ENCODE measurements at places on chromosomes 3 and 15. TPM values are rescaled to one million over a fixed set of nuclear protein-coding genes. Genes with fewer than 3 reads are reported as not detected.

The NRROS gene
- total RNA-seq, result 92.4 TPM

The CELSR3 gene
- 2.3 TPM for total RNA-seq

The SLC12A8 gene
- 0.58 TPM for total RNA-seq

The TMEM212 gene
- total RNA-seq, result not detected

The MAP1A gene
- total RNA-seq, result 0.12 TPM

The VEPH1 gene
- total RNA-seq, result not detected

The NTRK3 gene
- total RNA-seq, result not detected

The PLA1A gene
- 1.1 TPM for total RNA-seq

The LRRC2 gene
- not detected for total RNA-seq

GRCh38 chr3:43011638-43012037 is 32.5 kb downstream of the GASK1A start:
- DNase-seq, result no peak

- no peak for DNase-seq
These were observed 23.2 kb downstream of the MAPK6 start for GRCh38 chr15:52042051-52042851.

GRCh38 chr15:80121546-80121945 is 31.3 kb upstream of the FAH start:
- no peak for DNase-seq

GRCh38 chr3:192373586-192373985 is 353.8 kb downstream of the FGF12 start:
- DNase-seq, result no peak

DNA sequence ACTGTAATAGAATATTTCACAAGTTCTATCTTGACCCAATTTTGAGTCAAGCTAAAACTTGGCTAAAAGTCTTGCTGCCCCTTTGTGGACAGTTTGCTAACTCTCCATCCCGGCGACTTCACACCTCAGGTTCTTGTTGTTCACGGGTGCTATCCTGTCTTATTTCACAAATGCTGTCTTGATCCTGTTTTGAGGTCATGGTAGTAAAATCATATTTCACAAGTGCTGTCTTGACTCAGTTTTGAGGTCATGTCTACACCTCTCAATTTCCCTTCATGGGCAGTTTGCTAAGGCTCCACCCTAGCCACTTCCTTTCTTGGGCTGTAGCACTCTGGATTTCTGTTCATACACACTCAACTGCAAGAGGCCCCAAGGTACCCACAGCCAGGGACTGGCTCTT is 45.0 kb upstream of the GK5 start:
- no peak for DNase-seq

DNA sequence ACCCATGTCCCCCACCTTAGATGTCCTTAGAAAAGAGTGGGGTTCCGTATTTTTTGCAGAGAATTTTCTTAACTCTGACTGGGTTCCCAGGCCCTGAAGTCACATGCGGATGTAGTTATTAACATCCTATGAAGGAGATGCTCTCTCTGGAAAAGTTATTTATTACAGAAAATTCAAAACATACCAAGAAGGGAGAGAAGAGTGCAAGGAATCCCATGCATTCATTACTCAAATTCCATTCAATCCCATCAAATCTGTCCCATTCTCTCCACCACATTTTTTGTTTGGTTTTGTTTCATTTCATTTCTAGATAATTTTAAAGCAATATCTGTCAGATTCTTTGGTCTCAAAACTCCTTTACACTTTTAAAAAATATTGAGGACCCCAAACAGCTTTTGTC is 34.3 kb upstream of the ANKRD34C start:
- DNase-seq, result no peak

GRCh38 chr15:51386960-51387698 is 45.7 kb downstream of the GLDN start:
- DNase-seq, result no peak

DNA sequence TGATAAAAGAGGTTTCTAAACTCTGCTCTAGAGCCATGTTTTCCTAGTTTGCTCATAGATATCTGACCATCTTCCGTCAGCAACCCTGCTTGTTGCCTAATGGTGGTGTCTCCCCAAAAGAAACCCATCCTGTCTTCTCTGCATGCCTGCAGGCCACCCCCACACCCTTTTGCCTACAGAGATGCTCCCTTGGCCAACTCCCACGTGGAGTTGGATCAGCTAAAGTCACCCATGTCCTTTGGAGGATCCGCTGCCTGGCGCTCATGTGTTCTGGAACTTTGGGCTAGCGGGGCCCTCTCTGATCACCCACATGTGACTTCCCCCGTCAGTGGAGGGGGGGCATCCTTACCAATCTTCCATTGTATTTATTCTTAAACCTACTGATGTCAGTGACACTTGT is 185.6 kb downstream of the ADAMTS17 start:
- DNase-seq, result no peak

GRCh38 chr3:134476306-134476705 is 9.5 kb downstream of the ANAPC13 start:
- DNase-seq, result no peak

GRCh38 chr3:193225302-193226125 is 15.5 kb upstream of the PLAAT1 start:
- DNase-seq, result no peak

GRCh38 chr3:46706771-46707582 is 5.8 kb downstream of the TMIE start:
- DNase-seq, result peak; percentile 12

DNA sequence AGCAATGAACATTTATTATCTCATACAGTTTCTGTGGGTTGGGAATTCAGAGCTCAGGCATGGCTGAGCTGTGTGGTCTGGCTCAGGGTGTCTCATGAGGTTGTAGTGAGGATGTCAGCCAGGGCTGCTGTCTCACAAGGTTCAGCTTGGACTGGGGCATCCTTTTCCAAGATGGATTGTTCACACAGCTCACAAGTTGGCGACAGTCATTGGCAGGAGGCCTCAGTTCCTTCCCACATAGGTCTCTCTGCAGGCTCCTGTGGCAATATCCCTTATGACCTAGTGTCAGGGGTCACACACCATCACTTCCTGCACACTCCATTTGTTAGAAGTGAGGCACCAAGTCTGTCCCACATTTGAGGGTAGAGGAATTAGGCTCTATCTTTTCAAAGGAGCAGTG is 56.0 kb downstream of the RPLP1 start:
- no peak for DNase-seq

- DNase-seq, result no peak
These were observed 547 bp upstream of the PCCB start for GRCh38 chr3:136249593-136249992.

GRCh38 chr3:101868534-101869464 is 19.5 kb downstream of the NFKBIZ start:
- no peak for DNase-seq

GRCh38 chr15:72404356-72404755 is 6.3 kb downstream of the TMEM202 start:
- no peak for DNase-seq

DNA sequence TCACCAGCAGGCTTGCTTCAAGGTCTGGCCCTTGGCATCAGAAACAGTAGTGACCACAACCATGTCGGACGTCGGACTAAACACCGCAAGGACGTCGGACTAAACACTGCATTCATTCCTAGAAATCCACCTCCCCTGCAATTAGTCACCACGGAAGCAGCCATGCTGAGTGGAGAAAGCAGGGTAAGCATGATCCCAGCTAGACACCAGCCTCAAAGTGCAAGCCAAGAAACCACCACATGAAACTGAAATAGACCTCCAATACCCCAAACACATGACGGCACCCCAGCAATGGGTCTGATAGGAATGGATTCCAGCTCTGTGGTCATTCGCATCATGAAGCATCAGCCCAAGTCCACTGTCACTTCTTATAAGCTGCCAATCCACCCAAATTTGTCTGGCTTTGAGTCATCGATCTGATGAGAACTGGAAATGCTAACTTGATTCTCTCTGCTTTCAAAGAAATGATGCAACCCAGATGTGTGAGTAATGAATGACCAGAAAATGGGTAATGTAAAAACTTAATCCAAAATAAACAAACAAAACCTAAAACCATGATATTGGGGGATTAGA is 348.3 kb upstream of the TMCO5A start:
- DNase-seq, result no peak

- DNase-seq, result no peak
These were observed 43.7 kb downstream of the BTD start for GRCh38 chr3:15645246-15645645.

DNA sequence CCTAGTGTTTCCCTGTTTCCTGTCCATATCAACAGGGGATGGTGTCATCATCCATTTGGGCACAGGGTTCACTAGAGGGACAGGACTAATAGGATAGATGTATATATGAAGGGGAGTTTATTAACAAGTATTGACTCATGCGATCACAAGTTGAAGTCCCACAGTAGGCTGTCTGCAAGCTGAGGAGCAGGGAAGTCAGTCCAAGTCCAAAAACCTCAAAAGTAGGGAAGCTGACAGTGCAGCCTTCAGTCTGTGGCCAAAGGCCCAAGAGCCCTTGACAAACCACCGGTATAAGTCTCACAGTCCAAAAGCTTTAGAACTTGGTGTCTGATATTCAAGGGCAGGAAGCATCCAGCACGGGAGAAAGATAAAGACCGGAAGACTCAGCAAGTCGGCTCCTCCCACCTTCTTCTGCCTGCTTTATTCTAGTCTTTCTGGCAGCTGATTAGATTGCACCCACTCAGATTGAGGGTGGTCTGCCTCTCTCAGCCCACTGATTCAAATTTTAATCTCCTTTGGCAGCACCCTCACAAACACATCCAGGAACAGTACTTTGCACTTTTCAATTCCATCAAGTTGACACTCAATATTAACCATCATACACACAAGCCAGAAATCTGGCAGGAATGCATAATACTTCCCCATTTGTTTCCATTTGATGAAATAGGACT is 43.4 kb downstream of the CD200 start:
- no peak for DNase-seq

DNA sequence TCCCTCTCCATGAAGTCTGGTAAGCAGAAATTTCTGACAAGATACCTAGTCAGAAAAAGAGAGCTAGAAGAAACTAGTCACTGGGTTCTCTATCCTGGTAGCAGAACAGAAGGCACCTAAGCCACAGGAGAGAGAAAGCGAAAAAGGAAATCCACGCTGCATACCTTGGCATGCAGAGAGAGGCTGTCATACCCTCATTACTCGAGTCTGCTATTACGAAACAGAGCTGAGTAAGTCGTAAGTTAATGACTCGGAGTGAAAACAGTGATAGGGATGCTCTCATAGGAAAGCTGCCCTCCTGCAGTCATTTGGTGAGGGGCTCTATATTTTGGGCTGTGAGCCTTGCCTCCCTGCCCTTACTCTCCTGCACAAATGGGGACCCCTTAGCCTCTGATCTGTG is 16.2 kb downstream of the CLRN1 start:
- DNase-seq, result no peak

- no peak for DNase-seq
These were observed 93.2 kb downstream of the CACNA2D3 start for GRCh38 chr3:54215521-54215920.

DNA sequence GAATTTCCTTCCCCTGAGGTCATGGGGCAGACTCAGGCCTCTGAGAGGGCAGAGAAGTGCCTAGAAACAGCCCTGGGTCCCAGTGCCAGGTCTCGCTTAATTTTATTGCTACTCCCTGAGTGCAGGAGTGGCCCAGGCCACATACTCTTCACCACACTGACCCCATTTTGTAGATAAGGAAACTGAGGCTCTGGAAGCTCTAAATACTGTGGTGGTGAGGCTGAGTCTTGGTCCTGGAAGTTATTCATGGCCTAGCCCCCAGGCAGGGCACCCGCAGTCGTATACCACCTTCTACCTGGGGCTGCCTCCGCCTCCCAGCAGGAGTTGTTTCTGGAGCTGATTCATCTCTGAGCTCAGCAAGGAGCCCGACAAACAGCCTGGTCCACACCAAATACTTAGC is 9.8 kb downstream of the ATP2B2 start:
- no peak for DNase-seq

GRCh38 chr3:150407808-150408220 is 284 bp upstream of the TSC22D2 start:
- DNase-seq, result no peak

Measured in activated B cell treated with CpG ODN at 0.5 μM for 24 hours (primary cell).